Stimulated activated CD4-positive, alpha-beta T cell treated with anti-CD3 and anti-CD28 coated beads, Interleukin-4, amount 100 ng/mL, for 1 hour (primary cell): ENCODE measurements at places on chromosomes 2 and 18.

DNA sequence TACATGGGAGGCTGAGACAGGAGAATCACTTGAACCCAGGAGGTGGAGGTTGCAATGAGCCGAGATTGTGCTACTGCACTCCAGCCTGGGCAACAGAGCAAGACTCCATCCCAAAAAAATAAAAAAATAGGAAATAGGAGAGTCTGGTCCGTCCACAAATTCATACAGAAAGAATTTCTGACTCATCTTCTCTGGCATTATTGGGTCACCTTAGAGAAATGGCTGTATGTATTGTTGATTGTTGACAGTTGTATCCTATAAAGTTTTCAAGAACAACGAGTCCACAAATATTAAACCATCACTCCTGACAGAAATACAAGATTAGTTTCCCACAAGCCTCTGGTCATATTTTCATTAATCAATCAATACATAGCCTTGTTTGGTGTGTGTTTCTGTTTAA is 20.4 kb downstream of the RBM43 start:
- no peak for DNase-seq

DNA sequence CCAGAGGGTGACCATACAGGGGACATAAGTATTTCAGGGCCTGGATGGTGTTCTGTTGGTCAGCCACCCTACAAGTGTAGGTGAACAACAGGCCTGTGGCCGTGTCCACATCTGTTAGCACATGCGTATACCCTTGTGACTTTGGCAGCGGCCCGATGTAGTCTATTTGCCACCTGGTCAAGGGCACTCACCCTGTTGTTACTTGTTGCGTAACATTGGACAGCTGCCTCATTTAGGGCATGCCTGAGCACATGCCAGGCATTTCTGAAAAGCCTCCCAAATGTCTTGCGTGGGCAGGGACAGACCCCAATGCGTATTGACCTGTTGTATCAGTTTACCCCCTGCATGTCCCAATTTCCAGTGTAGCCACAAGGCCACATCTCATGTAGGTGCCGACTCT is 235.0 kb downstream of the MBD5 start:
- no peak for DNase-seq

DNA sequence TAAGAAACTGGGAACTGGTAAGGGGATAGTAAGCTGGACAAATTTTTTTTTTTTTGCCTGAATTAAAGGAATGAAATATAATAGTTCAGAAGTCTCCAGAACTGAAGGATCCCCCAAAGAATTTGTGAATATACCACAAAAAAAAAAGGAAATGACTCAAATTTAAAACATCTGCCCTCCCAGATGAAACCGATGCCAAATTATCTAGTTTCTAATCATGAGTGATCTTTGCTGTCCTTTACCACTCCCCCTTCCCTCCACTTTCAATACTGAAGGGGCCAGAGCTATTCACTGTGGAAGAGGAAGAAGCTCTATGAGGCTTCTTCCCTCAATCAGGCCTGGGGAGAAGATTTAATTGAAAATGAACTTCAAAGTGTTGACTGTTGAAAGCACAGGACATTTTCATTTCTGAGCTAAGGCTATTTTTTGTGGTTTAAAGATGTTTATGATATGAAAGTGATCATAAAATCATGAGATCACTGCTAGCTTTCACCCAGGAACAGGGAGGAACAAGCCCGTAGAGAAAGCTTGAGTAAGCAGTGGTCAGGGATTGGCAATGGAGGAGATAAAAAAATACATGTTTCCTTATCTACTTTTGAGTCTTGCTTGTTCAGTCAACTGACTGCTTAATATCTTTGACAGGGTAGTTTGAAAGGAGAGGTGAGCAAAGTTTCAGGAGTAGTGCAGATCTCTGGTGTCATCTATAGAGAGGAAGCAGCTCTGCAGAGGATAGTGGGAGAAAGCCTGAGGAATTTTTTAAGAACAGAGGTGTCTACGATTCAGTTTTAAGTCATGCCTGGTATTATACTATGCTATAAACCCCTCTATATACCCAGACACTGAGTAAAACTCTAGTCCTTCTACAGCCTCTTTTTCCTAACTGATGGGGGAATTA is 409.5 kb upstream of the FIGN start:
- no peak for DNase-seq

DNA sequence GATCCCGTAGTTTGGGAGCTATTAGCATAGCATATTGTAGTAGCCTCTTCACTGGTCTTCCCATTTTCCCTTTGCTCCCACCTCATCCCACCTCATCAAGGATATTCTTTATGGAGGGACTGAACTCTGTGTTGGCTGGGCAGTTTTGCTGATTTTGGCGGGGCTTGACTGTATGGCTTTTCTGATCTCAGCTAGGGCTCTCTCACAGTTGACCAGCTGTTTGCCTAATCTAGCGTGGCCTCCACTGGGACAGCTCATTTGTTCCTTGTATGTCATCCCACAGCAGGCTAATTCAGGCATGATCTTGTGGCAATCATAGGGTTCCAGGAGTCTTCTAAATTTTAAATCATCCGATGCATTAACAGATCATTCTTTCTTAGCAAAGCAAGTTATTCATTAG is 30.2 kb upstream of the MTX2 start:
- DNase-seq = no peak

DNA sequence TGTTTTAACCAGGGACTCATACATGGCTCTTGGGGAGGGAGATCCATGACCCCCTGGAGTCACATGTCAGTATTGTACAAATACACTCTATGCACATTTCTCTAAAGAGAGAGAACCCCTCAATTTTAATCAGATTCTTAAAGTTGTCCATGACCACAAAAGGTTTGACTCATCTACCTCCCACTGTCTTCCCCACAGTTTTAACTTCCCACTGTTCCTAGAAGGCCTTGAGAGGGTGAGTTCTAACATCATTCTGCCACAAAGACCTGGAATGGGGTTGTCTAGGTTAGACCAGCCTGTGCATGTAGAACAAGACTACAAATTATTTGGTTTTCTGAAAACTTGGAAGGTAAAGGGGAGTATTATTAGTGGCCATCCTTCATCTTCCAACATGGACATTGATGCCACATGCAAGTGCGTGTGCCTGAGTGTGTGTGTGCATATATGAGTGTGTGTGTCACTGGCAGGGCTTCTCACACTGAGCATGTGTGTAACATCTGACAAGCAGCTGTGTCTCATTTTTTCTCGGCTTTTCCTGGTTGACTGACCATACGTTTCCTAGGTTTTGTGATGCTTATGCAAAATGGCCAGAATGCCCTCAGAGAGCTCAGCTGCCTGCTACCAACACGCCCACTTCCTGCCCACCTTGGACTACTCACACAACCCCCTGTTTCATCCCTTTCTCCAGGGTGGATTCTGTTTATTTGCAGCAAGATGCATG is 94.6 kb upstream of the LGALSL start:
- no peak for DNase-seq

DNA sequence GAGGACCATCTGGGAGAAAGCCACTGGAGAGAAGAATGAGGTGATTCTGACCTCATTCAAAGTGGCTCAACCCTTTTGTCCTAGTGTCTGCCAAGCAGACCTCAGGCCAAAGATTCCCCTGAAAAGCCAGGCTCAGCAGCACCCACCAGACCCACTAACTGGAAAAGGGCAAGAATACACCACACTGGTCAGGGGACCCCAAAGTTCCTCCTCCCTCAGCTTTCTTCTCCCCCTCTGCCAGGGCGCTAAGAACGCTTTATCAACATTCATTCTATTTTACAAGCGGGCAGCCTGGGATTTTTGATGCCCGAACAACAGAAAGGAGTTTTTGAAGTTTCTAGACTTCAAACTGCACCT is 7.3 kb downstream of the PAX3 start:
- no peak for DNase-seq
